ENCODE measurements at places on chromosomes 5 and 9. TPM values are rescaled to one million over a fixed set of nuclear protein-coding genes. Genes with fewer than 3 reads are reported as not detected.

GRCh38 chr5:154986151-154986550, 27.4 kb upstream of the KIF4B start:
- no peak for DNase-seq

- DNase-seq, result no peak
These were observed 453.5 kb downstream of the RAB3C start for GRCh38 chr5:59036274-59036961.

- no peak for DNase-seq
These were observed 18.6 kb downstream of the ANXA6 start for GRCh38 chr5:151139015-151139414.

DNA sequence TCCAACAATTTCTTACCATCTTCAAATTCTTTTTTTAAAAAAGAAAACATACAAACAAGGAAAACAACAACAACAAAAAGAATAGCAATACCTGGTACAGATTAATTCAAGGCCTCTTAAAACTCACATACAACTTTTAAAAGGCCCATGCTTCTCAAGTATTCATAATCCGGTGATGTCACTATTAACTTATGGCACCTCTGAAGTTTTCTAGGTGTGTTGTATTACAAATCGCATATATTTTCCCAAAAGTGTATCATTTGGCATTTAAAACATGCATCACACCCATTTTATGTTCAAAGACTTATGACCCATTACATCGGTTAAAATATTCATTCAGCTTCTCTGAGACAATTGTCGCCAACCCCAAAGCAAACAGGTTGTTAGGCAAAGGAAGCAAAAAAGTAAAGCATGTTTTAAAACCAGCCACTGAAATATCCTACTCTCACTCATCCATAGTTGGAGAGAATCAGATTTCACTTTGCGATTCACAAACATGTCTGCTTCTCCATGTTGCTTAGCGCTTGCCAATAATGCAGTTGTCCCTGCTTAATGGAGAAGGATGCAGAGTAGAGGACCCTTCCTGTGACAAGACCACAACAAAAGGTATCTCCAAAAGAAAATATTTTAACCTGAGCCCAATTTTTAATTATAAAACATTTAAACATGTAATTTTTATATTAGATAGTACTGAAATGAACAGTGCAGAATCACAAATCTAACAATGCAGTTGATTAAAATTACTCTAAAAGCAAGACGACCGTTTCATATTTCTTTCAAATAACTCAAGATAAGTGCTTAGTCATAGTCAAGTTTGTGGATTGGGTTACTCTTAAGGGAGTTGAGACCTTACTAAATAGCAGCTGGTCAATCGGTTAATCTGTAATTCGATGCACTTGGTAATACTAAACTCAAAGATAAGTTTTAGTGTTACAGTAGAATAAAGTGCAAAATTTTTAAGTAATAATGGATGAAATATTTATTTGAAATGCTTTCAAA, 1.6 kb downstream of the SKP1 start:
- DNase-seq, result no peak

DNA sequence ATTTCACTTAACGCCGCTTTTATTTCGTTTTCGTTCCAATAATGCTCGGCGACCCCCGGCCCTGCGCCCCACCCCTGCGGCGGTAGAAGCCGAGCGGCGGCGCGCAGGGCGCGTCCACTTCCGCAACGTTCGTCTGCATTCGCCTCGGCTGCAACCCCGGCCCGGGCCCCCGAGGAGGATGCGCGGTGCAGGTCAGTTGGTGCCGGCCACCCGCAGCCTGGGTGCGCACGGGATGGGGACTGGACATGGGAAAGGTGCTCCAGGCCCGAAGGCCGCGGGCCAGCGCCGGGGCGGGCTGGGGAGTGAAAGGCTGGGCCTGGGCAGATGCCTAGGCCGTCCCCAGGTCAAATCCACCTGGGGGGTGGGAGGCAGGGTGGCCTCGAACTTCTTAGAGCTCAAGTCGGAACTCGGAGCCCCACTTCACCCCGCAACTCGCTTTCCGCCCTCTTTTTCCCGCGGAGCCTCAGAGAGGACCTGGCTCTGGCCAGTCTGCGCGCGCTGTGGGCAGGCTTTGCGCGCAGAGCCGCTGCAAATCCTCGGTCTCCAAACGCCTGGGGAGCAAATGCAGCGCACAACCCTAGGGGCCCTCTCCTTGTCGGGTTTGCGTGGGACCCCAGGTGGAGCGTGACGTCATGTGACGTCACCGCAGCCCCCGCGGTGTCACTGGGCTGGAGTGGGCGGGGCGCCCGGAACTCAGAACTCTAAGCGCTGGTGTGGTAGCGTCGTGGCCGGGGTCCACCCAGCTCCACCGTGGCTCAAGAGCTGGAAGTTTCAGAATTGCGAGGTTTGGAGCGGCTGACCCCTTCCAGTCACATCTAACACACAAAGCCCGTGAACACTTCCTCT, 3.3 kb downstream of the TLX3 start:
- DNase-seq, result peak; percentile 41

DNA sequence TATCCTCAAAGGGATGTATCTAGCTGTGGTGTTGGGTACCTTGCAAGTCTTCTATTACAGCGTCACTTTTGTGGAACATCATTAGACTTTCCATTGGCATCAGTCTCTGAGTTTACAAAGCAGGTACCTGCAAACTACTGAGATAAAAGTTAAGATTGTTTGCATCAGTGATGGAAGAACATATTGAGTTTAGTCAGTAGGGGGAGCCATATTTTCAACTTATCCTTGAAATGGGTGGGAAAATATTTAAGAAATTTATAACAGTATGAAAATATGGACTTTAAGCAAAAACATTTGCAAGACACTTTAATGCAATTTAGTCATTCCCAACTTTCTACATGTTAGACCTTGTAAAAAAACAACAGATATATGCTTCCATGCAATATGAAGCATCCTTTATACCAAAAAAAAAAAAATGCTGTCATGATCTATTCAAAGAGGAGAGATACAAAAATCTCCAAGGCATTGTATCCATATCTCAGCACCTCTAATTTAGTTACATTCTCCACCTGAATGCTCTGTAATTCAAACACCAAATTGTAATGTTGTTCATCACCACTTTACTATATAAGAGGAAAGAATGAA, 98.6 kb upstream of the ADAMTS19 start:
- DNase-seq, result no peak

DNA sequence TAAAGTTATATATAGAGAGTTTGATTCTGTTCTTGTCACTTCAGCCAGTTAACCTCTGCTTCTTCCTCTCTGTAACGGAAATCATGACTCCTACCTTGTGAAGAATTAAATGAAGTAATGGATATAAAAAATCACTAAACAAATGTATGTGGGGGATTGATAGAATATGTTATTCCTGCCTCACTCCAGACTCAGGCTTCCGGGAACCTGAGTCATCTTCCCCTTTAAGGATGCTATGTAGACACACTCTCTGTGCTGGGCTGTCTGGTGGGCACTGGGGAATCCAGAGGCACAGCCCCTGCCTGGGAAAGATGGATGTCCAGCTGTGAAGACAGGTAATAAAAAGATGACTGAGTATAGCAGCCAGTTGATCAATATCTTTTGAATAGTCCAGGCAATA, 77.4 kb downstream of the ZNF618 start:
- DNase-seq, result no peak

DNA sequence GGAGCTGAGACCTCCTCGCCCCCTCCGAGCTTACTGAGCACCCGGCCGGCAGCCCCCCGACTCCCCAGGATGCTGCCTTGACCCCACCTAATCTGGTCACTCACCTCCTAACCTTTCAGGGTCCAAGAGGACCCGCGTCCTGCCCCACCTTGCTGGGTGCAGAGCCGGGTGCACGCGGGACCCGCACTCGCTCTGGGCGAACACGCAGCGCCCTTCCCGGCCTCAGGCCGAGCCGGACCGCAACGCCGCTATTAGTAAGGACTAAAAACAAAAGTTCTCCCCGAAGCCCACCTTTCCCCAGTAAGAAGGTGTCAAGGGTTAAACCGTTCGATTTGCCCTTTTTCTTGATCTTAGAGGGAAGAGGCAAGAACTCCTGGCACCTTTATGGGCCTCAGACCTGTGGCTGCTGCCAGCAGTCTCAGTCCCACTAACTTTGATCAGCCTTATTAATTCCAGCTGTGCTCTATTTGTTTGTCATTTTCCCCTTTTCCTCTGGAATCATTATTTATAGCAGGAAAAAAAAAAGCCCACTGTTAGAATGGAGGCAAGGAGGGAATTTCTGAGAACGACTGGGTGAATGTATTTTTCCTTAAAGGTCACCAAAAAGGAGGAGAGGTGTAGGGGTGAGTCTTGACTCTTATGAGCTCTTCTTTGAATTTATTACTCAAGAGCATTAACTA, 10.5 kb downstream of the IRX2 start:
- DNase-seq, result no peak

DNA sequence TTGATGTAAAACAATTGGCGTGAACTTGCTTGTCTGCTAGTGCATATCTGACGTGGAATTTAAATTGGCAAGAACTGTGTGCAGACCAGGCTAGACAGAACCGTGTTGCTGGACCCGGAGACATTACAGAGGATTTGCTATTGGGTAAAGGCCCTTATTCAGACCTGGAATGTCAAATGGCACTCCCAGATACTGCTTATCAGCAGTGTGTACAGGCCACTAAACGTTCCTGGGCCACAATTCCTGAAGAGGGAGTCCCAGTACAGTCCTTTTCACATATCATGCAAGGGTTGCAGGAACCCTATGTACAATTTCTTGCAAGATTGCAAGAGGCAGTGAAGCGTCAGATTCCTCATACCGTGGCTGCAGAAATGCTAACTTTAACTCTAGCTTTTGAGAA, 13.5 kb upstream of the MCCC2 start:
- no peak for DNase-seq

GRCh38 chr5:140213370-140213983, 38.5 kb downstream of the CYSTM1 start:
- DNase-seq, result no peak

DNA sequence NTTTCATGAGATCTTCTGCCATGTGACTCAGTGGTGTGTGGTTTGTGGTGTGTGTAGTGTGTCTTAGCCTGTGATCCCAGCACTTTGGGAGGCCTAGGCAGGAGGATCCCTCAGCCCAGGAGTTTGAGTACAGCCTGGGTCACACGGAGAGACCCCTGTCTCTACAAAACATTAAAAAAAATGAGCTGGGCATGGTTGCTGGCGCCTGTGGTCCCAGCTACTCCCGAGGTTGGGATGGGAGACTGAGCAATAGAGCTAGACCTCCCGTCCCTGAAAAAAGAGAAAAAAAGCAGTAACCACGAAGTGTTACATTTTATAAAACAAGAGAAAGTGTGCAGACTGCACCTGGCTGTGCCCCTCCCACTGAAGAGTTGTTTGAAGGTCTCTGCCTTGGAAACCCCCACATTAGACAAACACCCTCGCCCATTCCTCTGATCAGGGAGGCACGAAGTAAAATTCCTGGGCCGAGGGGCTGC, 21.2 kb upstream of the RNU6ATAC start:
- no peak for DNase-seq

GRCh38 chr9:88953381-88954029, 37.8 kb upstream of the S1PR3 start:
- no peak for DNase-seq

GRCh38 chr5:143355710-143356109, 47.8 kb downstream of the NR3C1 start:
- peak; percentile 49 for DNase-seq

DNA sequence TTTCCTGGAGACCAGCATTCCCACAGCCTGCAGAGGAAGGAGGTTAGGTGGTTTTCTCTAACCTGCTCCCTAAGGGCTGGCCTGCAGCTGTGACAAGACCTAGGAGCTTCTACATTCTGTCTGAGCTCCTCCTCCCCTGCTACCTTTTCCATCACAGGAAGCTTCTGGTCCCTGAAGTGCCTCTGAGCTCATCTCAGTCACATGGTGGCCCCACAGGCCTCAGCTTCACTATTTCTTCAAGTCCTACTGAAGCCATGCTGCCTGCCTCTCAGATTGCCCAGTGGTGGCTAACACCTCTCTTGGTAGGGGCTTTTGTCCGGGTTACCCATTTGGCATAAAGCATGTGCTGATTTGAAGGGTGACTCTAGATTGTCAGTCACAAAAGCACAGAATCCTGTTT, 259.4 kb downstream of the CRB2 start:
- no peak for DNase-seq

JAKMIP2 gene
- total RNA-seq, result 0.40 TPM

PPP3R2 gene
- not detected for total RNA-seq

GAS1 gene
- total RNA-seq, result 1.4 TPM

PCDHGB4 gene
- total RNA-seq, result 2.2 TPM

EGR1 gene
- total RNA-seq, result 12.1 TPM

Measured in left lobe of liver (tissue), 2 donors.